Memory B cell (primary cell): ENCODE measurements at places on chromosomes 13 and 19.
A peak's percentile ranks its signal among the peaks of the same experiment; 100 is the strongest.

- H3K27ac ChIP-seq = peak overlapping the region; percentile 96
- H3K4me1 ChIP-seq = peaks cover 18% of the 10 kb centered on the region
- H3K4me3 ChIP-seq = peak overlapping the region; percentile 99
- no peak for DNase-seq
- no peaks in the 10 kb centered on the region for H3K27me3 ChIP-seq
Measured at GRCh38 chr19:10603084-10603872, 16.2 kb upstream of the AP1M2 start.

GRCh38 chr13:79018166-79018565, 359.2 kb upstream of the OBI1 start:
- H3K27ac ChIP-seq = no peak overlapping the region
- H3K36me3 ChIP-seq = peaks cover 1% of the 10 kb centered on the region
- no peaks in the 10 kb centered on the region for H3K4me1 ChIP-seq
- no peak overlapping the region for H3K4me3 ChIP-seq
- H3K27me3 ChIP-seq = peaks cover 3% of the 10 kb centered on the region
- DNase-seq = no peak

DNA sequence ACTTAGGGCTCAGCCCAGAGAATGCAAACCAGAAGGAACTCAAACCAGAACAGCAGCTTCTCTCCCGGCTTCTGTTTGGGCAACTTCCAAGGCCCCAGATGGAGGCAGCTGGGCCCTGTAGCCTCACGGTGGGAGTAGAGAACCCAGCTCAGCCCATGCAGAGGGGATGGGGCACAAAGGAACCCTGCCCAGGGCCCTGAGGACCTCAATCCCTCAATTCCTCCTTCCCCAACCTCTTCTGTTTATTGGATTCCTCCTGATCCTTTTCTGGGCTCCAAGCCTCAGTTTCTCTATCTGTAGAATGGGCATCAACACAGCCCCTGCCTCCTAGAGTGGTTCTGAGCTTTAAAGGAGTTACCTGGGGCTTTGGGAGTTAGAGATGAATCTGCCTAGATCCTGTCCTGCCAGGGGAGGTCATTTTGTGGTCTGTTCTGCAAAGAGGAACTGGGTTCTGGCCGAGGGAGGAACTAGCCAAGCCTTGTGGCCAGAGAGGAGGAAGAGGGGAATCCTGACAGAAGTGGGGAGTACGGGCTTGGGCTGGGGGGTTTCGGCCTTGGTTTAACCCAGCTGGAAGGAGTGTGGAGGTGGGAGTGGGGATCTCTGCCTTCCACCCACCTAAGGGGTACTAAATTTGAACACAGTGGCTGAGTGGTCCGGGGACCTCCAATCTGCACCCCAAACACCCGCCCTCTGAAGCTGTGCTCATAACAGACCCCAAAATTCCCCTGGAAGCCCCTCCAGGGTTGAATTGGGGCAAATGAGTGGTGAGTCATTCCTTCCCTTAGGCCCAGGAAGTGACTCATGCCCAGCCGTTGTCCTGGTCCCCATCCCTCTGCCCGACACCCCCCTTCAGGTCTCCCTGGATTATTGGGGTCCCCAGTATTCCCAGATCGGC, 2.7 kb downstream of the ADGRE5 start:
- peaks cover 24% of the 10 kb centered on the region for H3K4me1 ChIP-seq
- peak overlapping the region; percentile 90 for H3K27ac ChIP-seq
- no peaks in the 10 kb centered on the region for H3K27me3 ChIP-seq
- peak; percentile 38 for DNase-seq
- H3K4me3 ChIP-seq = peak overlapping the region; percentile 86
- H3K36me3 ChIP-seq = peaks cover 4% of the 10 kb centered on the region

GRCh38 chr13:30333616-30334015, 26.3 kb upstream of the KATNAL1 start:
- no peak overlapping the region for H3K4me3 ChIP-seq
- DNase-seq = no peak
- no peaks in the 10 kb centered on the region for H3K27me3 ChIP-seq
- H3K36me3 ChIP-seq = peaks cover 5% of the 10 kb centered on the region
- no peak overlapping the region for H3K27ac ChIP-seq

DNA sequence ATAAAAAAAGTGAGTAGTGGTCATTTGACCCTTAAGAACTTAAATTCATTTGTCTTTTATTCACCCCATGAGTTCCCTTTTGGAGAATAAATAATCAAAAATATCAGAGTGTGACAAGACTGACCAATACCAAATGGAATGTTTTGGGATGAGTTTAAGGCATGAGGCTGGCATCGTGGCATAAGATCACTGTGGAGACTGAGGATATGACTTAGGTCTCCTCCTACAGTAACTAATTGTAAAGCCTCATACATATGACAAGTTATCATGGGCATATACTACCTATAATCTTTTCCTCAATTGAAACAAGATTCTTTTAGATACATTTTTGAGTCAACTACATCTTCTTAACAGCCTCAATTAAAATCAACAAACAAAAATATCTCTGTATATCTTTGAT, 782.0 kb downstream of the SLITRK1 start:
- no peaks in the 10 kb centered on the region for H3K27me3 ChIP-seq
- no peaks in the 10 kb centered on the region for H3K36me3 ChIP-seq
- no peaks in the 10 kb centered on the region for H3K4me1 ChIP-seq
- H3K27ac ChIP-seq = no peak overlapping the region
- no peak overlapping the region for H3K4me3 ChIP-seq

DNA sequence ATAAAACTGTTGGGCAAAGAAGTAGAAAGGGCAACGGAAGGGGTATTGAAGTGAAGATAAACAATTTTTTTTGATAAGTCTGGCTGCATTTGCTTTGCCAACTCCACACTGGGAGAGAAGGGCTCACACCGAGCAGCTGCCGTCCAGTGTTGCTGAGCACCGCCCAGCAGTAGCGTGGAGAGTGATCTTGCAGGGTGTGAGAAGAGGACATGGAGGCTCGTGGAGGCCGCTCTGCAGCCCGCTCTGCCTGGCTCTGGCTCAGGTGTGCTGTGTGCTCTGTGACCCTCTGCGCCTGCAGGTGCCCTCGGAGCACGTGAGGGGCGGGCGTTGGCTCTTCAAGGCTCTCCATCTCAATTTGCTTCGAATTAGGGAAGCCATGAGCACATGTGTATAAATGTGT, 35.9 kb upstream of the TEX29 start:
- DNase-seq = no peak
- H3K4me3 ChIP-seq = no peak overlapping the region
- H3K36me3 ChIP-seq = peaks cover 45% of the 10 kb centered on the region
- no peaks in the 10 kb centered on the region for H3K27me3 ChIP-seq
- H3K4me1 ChIP-seq = peaks cover 2% of the 10 kb centered on the region

DNA sequence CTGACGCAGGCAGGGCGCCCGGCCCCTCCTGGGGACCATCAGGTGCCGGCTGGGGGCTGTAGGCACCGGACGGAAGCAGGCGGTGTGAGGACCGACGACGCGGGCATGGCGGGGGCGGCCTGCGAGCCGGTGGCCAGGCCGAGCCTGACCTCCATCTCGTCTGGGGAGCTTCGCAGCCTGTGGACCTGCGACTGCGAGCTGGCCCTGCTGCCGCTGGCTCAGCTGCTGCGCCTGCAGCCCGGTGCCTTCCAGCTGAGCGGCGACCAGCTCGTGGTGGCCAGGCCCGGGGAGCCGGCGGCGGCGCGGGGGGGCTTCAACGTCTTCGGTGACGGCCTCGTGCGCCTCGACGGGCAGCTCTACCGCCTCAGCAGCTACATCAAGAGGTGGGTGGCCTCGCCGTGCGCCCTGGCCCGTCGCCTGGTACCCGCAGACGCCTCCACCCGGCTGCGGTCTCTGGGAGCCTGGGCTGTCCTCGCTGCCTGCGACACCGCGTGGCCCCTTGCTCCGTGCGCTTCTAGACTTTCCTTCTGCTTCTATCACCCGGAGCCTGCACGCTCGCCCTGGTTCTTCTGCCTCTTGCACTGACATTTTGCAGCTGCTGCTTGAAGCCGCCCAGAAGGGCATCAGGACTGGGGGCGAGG, 460 bp downstream of the MEDAG start:
- no peak for DNase-seq
- H3K36me3 ChIP-seq = no peaks in the 10 kb centered on the region
- H3K4me3 ChIP-seq = no peak overlapping the region
- H3K27ac ChIP-seq = no peak overlapping the region
- peaks cover 6% of the 10 kb centered on the region for H3K4me1 ChIP-seq
- peaks cover 27% of the 10 kb centered on the region for H3K27me3 ChIP-seq

GRCh38 chr19:43622070-43622469, 2.6 kb upstream of the ZNF428 start:
- no peak overlapping the region for H3K4me3 ChIP-seq
- no peaks in the 10 kb centered on the region for H3K36me3 ChIP-seq
- peaks cover 10% of the 10 kb centered on the region for H3K27me3 ChIP-seq
- H3K4me1 ChIP-seq = peaks cover 17% of the 10 kb centered on the region
- no peak for DNase-seq

GRCh38 chr13:43537124-43537523, 249.6 kb downstream of the ENOX1 start:
- no peaks in the 10 kb centered on the region for H3K4me1 ChIP-seq
- H3K27me3 ChIP-seq = peaks cover 1% of the 10 kb centered on the region
- H3K27ac ChIP-seq = no peak overlapping the region
